Dermis blood vessel endothelial cell (primary cell): ENCODE measurements at places on chromosomes 1 and 21. TPM values are rescaled to one million over a fixed set of nuclear protein-coding genes. Genes with fewer than 3 reads are reported as not detected.
A peak's percentile ranks its signal among the peaks of the same experiment; 100 is the strongest.

DNA sequence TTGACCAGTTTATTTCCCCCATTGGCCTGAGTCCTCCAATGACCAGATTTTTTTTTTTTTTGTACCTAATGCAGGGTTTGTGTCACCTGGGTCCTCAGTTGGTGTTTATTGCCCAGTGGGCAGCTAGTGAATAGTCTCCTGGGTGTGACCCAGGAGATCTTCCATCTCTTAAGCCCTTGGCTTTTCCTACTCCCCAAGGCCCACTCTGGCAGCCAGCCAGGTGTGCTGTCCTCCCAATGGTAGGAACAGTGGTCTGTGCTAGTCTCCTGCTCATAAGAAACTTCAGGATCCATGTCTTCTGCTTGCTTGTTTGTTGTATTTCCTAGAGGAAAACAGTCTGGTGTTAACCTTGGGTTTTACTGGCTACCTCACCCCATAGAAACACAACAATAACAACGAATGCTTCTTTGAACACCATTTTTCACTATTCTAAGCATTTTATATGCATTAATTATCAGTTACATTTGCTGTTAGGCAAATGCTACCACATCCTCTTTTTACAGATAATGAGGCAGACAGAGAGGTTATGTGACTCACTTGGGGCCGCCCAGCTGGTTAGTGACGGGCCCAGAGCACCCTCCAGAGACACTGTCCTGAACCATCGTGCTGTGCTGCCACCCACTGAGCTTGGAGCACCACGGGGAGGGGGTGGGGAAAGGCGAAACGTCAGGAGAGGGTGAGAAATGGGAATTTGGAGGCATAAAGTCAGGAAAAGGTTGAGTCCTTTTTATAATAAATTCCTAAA lies 107.5 kb downstream of the HIVEP3 start:
- DNase-seq: no peak

- DNase-seq: peak; percentile 98
Observed at GRCh38 chr1:68173936-68174737, 58.2 kb downstream of the WLS start.

GRCh38 chr21:25326181-25326580 lies 281.1 kb downstream of the MRPL39 start:
- no peak for DNase-seq

GRCh38 chr1:233605205-233605604 lies 8.7 kb upstream of the KCNK1 start:
- DNase-seq: no peak

DNA sequence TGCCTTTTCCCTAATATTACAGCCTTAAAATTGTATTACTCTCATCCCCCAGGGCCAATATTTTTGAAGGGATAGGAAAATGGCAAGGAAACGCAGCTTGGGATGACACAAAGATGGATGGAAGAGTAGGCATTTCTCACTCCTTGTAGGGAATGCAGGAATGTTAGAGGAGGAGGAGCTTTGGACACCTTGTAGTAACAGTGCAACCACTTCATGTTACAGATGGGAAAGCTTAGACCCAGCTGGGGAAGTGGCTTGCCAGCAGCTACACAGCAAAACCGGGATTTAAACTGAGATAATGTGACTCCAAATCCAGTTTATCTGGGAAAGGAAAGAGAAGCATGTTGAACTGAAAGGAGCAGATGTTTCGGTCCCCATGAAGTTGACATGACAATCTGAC lies 473.7 kb upstream of the DAB1 start:
- no peak for DNase-seq

DNA sequence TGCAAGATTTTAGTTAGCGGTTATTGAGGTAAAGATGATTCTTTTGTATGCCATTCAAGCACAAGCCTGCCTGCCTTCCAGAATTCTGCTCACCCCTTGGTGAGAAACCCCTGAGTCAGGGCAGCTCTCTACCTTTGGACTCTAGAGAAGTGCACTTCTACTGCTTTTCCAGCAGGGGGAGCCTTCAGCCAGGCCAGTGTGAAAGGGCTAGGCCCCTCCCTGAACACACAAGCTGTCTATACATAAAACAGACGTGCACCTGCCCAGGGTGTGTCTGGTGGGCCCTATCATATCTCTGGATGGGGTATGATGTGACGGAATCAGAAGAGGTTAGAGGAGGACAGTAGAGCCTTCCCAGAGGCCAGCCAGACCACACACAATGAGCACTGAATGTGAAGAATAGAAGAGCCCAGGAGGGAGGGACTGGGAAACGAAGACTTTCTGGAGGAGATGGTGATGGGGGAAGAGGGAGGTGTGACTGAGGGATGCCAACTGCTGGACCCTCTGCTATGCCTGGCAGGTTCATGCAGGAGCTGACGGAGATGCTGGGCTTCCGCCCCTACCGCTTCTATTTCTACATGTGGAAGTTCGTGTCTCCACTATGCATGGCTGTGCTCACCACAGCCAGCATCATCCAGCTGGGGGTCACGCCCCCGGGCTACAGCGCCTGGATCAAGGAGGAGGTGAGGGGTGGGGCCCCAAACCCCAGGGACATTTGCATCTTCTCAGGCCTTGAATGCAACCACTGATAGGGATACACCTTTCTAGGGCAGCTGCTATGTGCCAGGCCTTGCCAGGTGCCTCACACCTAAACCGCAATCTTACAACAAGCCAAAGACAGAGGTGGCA lies 13.0 kb upstream of the KCNC4 start:
- peak; percentile 60 for DNase-seq

DNA sequence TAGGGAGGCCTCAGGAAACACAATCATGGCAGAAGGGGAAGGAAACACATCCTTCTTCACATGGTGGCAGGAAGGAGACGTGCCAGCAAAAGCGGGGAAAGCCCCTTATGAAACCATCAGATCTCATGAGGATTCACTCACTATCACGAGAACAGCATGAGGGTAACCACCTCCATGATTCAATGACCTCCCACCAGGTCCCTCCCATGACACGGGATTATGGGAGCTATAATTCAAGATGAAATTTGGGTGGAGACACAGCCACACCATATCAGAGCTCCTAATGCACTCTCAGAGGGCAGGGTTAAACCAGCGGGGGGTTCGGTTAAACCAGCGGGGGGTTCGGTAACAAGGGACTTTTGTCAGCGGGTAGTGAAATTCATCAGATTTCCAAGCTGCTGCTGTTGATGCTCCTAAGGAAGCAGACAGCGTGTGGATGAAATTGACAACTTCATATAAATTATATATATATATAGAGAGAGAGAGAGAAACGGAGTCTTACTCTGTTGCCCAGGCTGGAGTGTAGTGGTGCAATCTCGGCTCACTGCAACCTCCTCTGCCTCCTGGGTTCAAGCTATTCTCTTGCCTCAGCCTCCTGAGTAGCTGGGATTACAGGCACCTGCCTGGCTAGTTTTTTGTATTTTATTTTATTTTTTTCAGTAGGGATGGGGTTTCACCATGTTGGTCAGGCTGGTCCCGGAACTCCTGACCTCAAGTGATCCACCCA lies 4.2 kb downstream of the CSTB start:
- peak; percentile 68 for DNase-seq

DNA sequence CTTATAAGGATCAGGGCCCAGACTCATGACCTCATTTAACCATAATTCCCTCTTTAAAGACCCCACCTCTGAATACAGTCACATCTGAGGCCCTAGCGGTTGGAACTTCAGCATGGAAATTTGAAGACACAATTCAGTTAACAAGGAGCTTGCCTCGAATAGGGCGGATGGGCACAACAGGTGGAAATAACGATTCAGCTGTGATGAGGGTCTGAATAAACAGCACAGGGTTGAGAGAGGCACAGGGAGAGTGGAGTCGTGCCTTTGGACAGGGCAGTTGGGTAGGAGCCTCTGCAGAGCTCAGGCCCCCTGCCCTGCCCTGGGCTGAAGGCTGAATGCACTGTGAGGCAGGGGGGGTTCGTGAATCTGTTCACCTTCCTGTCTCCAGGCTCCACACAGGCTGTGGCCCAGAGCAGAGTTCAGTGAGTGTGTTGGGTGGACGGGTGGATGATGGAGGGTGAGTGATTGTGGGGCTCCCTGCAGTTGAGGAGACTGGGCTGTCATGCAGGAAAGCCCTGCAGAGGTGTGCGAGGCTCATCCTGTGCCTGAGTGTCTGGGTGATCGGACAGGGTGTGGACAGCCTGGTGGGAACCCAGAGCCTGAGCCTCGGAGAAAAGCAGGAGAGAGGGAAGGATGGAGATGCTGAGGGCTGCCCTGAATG lies 243.1 kb downstream of the FOXD2 start:
- no peak for DNase-seq

- no peak for DNase-seq
Observed at GRCh38 chr1:194929357-194929756, 1678.9 kb downstream of the KCNT2 start.

DNA sequence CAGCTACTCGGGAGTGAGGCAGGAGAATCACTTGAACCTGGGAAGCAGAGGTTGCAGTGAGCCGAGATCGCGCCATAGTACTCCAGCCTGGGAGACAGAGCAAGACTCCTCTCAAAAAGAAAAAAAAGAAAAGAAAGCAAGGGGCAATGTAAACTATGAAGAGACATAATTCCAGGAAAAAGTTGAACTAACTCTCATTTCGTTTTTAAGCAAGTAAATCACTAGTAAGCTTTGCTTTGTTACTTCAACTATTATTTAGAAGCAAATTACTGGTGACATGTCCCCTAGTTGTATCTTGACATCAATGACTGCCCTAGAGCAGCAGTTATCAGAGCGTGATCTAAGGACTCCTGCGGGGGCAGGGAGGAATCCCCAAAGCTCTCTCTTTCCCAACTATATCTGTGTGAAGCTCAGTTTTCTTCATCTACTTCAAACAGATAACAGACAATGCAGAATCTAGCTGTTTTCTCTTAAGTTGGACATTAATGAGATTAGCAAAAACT lies 18.7 kb downstream of the CLSTN1 start:
- no peak for DNase-seq

DNA sequence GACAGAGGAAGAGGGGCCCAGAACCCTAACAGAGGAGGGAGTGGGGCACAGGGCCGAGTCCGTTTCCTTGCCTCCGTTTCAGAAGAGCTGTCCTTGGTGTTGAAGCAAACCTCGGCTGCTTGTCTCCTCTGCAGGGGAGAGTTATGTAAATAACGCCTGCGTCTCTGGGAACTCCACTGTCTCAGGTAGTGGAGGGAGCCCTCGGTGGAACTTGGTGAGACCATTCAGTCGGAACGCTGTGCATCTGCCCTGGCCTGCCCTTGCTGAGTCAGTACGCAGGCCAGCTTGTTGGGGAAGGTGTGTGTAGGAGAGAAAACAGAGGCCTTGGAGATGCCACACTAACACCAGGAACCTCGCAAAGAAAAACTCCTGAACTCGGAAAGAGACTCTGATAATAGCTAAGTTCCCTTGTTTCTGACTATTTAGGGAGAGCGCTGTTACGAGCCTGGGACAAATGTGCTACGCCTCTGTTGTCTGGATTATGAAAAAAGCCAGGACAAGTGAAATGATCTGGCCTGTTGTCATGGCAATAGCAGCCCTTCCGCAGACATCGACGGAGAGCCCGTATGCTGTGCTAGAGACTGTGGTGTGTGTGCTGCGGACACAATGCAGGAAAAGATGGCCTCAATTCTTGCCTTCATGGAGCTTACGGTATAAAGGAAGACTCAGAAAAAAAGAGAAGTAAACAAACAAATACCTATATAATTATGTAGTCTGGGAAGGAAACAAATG lies 94.6 kb upstream of the AKT3 start:
- peak; percentile 43 for DNase-seq

GRCh38 chr1:3898994-3899753 lies 898 bp downstream of the C1orf174 start:
- peak; percentile 22 for DNase-seq

- peak; percentile 17 for DNase-seq
Observed at GRCh38 chr1:97334454-97334853, 586.4 kb downstream of the DPYD start.

DNA sequence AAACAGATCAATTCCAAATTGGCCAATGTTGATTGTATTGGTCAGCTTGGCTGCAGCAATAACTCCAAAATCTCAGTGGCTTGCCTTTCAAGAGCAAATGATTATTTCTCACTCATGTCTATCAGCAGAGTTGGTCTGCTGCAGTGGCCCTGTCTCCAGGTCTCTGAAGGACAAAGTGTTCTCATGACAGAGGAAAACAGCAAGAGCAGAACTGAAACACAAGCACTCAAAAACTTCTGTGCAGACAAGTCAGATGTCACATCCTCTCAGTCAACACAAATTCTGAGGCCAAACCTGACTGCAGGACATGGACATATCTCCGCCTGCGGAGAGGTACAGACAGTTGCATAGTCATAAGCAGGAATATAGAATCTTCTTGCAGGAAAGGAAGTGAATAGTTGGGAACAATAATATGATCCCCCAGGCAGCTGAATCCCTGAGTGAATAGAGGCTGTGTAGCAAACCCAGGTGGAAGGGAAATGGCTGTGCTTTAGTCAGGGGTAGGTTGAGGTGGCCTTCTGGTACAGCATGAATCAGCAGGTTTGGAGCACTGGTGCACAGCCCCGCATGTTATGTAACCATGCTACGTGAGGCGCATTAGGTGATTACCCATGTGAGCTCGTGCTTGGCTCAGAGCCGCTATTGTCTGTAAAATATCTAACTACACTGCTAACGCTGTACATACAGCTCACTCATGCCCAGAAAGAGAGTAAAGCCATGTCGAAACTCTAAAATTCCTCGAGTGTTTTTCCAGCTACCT lies 17.1 kb upstream of the UBE2U start:
- DNase-seq: no peak

DNA sequence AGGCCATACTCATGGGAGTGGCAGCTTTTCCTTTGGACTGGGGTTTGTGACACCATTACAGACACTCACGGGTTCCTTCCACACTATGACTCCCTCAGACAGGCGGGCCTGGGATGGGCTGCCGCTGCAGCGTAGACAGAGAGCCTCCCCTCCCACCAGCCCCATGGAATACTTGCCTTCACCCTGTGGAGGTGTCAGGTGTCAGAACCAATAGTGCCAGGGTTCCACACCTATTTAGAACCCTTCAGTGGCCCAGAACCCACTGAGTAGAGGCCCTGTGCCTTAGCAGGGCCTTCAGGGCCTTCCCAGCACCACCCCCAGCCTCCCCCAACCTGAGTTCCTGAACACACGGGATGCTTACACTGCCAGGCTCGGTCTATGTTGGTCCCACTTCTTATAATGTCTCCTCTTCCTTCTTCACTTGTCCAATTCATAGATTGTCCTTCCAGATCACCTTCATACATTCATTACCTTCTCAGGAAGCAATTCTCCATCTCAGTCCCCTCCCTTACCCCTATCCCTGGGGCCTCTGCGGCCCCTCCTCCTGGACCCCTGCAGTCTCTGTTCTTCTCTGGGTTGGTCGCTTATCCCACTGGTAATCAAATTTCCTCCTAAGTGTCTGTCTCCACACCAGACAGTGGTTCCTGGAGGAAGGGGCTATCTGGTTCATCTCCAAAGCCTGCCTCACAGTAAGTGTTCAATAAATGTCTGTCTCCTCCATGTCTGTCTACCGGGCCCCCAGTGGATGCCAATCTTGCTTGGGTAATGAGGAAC lies 1.4 kb upstream of the RHBG start:
- DNase-seq: no peak

Gene SGIP1
- 37.4 and 48.0 TPM in 2 replicates for total RNA-seq

Gene MSH4
- total RNA-seq: 0.14 and 0.34 TPM in 2 replicates

Gene EXO1
- 6.8 and 17.6 TPM in 2 replicates for total RNA-seq

Gene TGFBR3
- 23.6 and 33.2 TPM in 2 replicates for total RNA-seq

Gene DDR2
- total RNA-seq: 6.5 and 11.1 TPM in 2 replicates

Gene FALEC
- not detected in 2 replicates for total RNA-seq

Gene TMEM269
- not detected in 2 replicates for total RNA-seq
